Activated CD4-positive, alpha-beta T cell treated with anti-CD3 and anti-CD28 coated beads, Interleukin-2, amount 50 U/mL, for 24 hours (primary cell): ENCODE measurements at places on chromosomes 7 and 10.

DNA sequence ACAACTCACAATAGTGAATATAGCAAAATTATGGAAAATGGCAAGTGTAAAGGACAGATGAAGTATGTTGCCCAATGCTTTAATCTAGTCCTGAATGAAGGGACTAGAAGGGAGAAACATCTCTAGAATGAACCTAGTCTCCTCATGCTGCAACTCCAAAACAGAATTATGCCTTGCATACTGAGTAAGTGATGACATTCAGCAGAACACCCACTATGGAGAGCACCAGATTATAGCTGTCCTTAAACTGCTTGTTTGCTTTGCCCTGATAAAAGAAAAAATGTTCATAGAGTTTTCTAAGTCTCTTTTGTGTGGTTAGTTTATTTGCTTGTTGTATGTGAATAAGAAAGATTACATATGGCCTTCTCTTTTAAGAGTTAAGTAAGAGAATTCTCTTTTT is 7.8 kb upstream of the HGF start:
- DNase-seq: no peak

GRCh38 chr7:929311-929711 is 25.2 kb downstream of the ADAP1 start:
- DNase-seq: no peak

DNA sequence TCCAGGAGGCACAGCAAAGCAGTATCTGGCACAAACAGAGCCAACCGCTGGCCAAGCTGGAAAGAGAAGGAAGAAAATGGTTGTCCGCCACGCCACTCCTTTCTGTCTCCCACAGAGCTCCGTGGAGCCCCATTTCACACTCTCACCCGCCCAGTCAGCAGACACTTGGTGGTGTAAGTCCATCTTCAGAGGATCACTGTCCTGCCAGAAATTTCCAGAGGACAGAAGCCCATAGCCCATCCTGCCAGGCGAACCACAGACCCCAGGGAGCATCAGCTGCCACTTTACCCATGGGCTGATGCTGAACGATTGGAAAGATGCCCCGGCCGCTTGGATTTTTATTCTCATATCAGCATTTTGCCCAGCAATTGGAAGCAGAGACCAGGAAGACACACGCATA is 144.7 kb upstream of the LYZL2 start:
- DNase-seq: no peak

- no peak for DNase-seq
Observed at GRCh38 chr7:116588641-116589594, 64.1 kb downstream of the CAV1 start.

- no peak for DNase-seq
Observed at GRCh38 chr10:59279991-59280505, 82.3 kb downstream of the FAM13C start.

- DNase-seq: no peak
Observed at GRCh38 chr10:13822490-13822889, 235.7 kb downstream of the PRPF18 start.

DNA sequence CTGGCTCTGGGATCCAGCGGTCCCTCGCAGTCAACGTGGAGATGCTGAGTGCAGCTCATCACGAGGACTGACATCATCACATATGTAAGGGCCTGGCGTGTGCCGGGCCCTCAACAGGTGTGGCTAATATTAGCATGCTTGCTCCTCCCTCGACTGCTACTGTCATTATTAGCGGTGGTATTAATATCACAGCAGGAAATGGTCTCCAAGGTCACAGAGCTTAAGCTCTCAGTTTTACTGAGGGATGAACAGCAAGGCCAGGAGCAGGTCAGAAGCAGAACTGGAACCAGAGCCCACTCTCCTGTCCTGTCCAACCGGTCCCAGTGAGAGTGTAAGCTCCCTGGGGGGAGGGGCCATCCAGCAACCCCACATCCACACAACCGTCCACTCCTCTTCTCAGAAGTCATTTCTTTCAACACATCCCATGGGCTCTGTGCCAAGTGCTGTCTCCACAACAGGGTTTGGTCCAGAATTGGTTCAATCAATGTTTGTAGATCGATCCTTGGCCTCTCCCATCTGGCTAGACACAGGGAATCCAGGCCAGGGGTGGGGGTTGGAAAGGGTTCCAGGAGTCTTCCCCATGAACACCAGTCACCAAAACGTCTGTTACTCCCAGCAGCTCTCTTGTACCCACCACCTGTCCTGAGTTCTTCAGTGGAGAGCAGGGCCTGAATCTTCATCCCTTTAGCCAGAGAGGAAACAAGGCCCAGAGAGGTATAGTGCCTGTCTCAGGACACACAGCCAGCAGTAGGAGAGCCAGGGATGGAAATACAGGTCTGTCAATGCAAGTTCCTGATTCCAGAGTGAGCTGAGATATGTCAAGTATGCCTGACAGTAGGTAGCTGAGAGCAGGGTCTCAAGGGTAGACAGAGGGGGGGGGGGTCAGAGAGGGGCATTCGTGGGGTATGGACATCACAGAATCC is 45.3 kb upstream of the ZMIZ1 start:
- no peak for DNase-seq

- DNase-seq: no peak
Observed at GRCh38 chr7:81135324-81135723, 216.5 kb upstream of the SEMA3C start.

DNA sequence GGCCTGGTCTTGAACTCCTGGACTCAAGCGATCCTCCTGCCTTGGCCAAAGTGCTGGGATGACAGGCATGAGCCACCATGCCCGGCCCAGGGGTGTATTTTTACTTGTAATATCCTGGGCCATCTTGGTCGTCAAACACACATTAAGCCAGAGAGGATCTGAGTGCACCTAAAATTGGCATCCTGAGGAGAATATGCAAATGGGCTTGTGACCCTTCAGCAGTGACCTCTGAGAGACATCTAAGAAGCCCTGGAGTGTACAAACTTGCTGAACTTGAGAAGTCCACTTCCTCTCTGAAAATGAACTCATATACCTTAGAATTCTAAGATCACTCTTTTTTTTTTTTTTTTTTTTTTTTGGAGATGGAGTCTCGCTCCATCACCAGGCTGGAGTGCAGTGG is 372.0 kb upstream of the C7orf33 start:
- no peak for DNase-seq

DNA sequence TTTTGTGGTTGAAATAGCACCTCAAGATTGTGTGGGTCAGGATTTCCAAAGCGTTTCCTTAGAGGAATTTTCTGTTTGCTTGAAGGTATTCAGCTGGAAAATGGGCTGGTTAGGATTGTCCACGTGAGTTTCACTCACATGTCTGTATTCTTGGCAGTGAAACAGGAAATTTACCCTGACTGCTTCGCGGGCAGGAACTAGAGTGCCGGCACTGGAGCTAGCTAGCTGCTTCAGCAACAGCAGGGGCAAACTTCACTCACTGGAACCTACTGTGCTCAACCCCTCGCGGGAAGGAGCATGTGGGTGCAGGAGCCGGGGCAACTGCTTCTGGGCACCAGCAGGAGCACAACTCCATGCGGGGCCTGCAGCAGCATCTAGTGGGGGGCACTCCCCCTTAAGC is 38.0 kb upstream of the RTKN2 start:
- DNase-seq: no peak

DNA sequence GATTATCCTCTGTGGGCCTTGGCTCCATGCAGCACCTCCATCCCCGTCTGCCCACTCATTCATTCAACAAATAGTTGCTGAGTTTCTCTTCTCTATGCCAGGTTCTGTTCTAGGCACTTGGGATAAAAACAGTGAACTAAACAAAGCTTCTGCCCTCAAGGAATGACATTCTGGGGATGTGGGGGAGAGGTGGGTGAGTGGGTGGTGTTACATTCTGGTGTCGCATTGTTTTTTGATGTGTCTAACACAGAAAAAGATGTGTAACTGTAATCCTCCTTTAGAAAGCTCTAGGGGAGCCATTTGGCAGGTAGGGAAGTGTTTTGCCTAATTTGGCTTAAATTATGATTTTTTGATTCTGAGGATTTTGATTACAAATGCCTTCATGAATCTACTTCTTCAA is 21.4 kb downstream of the AUTS2 start:
- no peak for DNase-seq

DNA sequence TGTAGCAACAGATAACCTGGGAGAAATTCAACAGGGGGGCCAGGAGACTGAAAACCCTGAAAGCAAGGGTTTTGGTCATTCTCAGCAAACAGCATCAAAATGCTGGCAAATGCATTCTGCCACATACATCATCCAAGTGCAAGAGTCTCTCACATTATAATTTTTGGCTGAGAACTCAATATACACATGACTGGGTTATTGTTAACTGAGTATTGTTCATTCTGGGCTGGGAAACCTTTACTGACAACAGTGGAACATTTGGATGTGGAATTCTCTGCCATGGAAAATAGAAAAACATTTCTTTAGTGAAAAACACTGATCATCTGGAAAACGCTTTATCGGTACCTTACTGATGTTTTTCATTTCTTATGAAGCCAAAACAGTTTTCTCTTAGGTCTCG is 73.1 kb upstream of the MET start:
- no peak for DNase-seq

DNA sequence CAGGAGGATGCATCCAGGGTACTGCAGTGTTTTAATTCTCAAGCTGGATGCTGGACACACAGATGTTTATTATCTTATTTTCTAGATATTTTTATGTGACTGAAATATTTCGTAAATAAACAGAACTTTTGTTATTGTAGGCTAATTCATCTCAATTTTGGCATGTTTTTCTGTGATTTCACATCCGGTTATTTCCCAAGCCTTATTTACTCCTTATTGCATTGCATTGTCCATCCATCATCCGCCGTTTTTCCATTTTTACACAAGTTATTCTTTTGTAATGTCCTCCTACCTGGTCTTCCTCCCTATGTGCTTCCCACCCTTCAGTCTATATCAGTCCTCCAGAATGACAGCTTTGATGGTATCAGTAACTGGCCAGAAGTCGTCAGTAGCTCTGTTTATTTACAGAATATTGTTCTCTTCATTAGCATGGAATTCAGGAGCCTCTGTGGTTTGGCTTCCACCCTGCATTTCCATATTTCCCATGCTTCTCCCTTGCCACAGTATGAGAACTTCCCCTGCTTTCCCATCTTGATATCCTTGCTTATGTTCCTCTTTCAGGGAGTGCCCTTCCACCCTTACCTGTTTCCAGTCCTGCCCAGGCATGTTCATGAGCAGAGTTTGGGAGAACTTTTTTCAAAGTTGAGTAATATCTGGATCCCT is 16.1 kb downstream of the GNAI1 start:
- no peak for DNase-seq

- no peak for DNase-seq
Observed at GRCh38 chr10:106694696-106695095, 469.8 kb downstream of the SORCS1 start.

DNA sequence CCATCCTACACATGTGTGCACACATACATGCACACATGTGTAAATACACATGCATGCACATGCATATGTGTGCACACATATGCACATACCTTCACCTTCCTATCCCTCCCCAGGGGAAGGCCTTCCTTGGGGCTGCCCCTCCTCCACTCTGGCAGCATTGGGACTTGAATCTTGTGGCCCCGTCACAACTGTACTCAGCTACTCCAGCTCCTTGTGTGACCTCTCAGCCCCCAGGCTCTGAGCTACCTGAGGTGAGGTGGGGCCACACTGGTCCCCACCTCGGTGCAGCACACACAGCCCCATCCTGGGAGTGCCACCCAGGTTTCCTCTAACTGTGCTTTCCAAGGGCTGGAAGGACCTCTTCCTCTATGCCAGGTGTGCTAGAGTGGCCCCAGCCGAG is 116.0 kb downstream of the LHPP start:
- DNase-seq: no peak

GRCh38 chr7:143069912-143070500 is 17.9 kb downstream of the OR6V1 start:
- DNase-seq: no peak

GRCh38 chr7:116653646-116654045 is 18.4 kb upstream of the MET start:
- DNase-seq: no peak

- no peak for DNase-seq
Observed at GRCh38 chr7:99028261-99028973, 115.5 kb downstream of the SMURF1 start.

- DNase-seq: no peak
Observed at GRCh38 chr10:77518241-77518909, 119.2 kb downstream of the KCNMA1 start.

DNA sequence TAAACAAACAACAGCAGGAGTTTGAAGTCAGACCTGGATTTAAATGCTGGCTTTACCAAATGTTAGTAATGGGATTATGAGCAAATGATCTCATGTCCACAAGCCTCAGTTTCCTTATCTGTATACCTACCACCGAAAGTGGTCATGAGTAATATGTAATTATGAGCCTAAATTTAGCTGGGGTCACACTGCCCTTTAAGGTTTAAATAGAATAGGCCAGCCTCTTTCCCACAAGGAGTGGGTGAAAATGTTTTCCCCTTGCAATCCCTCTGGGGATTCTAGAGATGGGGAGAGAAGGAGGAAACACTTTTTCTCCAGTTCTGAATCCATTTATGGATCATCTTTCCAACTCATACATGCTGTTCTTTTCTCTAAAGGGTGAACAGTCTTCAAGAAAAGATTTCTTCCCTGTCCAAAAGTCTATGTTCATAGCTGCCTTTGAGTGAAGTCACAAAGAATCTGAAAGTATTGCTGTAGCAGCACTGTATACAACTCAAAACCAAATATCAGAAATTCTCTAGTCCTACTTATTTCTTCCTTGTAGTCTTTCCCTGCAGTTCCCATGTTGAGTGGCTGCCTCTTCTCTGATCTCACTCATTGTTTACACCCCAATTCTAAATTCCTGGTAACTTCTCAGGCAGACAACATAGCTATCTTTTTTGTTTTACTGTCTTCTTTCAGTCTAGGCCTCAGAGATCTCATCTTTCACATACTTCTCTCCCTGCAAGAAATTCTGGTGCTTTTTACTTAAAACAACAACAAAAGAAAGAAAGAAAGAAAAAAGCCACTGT is 7.4 kb upstream of the TSPAN12 start:
- no peak for DNase-seq

DNA sequence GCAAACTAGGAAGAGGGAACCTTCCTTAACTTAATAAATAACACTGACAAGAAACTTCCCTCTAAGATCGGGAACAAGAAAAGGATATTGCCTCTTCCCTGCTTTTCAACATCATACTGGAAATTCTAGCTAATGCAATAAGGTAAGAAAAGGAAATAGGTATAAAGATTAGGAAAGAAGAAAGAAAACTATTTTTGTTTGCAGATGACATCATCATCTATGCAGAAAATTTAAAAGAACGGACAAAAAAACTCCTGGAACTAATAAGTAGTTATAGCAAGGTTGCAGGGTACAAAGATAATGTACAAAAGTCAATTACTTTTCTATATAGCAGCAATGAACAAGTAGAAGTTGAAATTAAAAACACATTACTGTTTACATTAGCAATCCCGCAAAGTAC is 164.8 kb downstream of the WDR11 start:
- DNase-seq: no peak
